ENCODE measurements at places on chromosomes 4 and X.

DNA sequence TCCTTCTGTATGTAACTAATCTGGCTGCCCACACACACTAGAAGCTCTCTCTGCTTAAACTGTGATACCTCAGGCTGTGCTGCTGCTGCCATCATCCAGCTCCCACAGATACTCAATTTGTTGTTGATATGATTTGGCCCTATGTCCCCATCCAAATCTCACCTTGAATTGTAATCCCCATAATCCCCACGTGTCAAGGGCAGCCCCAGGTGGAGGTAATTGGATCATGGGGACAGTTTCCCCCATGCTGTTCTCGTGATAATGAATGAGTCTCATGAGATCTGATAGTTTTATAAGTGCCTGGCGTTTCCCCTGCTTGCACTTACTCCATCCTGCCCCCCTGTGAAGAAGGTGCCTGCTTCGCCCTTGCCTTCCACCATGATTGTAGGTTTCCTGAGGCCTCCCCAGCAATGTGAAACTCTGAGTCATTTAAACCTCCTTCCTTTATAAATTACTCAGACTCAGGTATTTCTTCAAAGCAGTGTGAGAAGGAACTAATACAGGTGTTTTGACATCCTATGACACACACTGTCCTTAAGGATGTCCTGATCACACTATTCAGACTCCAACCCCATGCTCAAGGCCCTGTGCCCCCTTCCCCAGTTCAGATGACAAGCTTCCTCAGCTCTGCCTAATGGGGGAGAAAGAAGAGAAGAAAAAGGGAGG lies 2.9 kb upstream of the ATOH1 start:
- no peak for DNase-seq

GRCh38 chr4:184444215-184444952 lies 30.0 kb downstream of the IRF2 start:
- DNase-seq, result no peak

DNA sequence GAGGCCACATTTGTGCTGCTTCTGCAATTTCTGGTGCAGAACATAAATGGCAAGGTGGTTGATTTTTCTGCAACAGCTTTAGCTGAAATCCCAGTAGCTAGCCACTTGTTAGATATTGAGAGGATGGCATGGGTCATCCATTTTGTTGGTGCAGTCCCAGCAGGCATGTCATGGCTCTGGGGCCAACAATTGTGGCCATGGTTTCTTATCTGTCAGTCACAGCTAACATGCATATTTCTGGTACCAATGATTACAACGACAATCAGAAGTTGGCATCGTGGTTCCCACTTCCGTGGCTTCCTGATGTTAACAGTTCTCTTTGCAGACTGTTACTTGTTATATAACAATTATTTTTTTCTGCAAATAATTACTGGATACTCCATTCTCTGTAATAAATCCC lies 42.8 kb upstream of the PRKG2 start:
- DNase-seq, result no peak

DNA sequence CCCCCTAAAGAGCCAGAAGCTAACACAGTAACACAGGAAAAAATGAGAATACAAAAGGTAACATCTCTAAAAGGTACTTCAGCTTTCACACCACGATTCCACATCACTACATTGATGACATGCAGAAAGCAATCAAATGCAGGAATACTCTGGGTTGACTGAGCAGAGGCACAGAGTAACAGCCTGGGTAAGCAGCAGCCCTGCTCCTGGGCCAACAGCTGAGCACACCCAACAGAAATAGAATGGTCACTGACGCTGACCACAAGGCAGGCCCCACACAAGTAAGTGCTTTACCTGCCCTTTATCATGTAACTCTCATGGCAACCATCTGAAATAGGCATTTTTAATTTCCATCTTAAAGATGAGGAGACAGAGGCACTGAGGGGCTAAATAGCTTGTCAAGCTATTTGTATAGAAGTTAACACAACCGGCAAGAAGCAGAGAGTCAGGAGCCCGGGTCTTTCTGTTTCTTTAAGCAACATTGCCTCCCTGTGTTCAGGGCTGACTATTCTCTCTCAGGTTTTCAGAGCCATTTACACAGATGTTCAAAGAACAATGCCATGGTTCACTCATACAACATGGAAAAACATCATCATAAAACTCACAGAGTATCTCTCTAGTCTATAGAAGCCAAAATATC lies 168.9 kb downstream of the ZNF674 start:
- peak; percentile 33 for DNase-seq

DNA sequence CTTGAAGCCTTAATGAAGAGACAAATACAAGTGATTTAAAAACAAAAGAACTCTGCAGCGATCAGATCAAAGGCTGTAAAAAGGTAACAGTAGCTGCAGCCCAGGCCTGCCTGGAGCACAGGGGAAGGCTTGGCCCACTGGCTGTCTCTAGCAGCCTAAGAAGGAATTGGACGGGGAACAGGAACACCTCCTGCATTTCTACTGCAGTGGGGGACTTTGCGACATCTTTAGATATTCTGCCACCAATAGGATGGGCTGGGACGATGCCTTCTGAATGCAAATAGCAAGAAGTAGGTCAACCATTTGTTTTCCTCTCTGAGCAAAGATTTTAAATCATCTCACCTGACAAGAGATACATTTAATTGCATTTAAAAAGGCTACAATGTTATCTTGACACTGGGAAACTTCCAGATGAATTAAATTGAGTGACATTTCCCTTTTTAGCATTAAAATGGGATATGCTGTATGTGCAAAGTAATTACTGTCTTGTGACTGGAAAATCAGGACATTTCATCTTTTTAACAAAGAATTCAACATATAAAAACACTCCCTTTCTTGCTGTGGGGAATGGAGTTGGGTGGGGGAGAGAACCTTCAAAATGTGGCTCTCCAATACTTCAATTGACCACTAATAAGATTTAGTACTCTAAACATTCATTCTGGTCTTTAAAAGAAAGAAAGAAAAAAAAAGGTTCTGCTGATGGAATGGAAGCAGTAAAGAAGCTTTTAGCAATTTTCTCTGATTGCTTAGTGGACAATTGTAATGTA lies 70.0 kb downstream of the NYX start:
- no peak for DNase-seq

GRCh38 chrX:69278031-69278687 lies 112.9 kb upstream of the PJA1 start:
- DNase-seq, result no peak

DNA sequence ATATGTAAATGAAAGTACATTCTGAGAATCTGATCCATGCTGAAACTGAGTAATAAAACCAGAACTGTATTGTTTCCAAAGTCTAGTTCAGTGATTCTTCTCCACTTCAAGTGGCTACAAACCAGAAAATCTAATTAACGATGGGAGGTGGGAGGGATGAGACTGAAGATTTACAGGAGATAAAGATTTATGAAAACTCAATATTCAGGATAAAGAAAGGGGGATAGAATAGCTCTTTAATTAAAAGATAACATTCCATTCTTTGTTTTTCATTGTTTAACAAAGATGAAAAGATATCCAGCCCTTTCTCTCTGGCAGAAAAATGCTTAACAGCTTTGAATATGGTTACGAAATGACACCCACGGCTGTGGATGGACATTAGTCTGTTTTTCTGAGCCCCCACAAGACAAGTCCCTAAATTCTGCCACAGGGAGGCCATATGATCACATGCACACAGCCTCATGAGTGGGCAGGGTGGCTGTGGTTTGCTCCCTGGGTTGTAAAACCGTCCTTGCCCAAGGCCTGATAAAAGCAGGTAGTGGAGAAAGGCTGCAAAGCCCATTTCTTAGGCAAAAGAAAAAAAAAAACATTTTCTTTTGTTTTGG lies 36.4 kb downstream of the TMEM150C start:
- no peak for DNase-seq

DNA sequence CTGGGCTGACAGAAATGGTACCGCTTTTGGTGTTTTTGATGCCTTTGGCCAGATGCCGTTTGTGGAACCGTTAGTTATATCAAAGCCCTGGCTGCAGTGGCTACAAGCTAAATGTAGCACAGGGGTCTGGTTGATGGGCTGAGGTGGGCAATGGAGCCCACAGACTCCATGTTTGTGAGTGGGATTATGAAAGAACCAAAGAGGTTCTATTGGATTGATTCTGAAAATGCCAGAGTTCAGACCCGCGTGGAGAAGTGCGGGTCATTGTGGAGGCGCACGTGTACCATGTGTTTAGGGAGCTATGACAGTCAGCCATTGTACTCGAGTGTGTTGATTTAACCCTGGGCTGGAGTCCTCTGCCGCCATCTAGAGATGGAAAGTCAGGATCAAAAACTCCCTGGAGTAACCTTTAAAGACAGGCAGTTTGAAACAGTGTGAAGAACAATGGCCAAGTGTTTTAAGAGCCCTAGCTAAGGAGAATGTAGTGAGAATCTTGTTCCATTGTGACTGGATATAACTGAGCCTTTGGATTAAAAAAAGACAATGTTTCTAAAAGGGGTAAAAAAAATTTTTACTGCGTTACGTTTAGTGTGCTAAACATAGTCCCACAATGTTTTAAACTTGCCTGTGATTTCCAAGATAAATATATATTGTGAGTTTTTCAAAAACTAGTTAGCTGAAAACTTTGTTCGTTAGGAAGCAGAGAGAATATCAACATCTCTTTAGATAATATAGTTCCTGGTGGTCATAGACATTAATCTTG lies 12.7 kb downstream of the ART3 start:
- peak; percentile 23 for DNase-seq

DNA sequence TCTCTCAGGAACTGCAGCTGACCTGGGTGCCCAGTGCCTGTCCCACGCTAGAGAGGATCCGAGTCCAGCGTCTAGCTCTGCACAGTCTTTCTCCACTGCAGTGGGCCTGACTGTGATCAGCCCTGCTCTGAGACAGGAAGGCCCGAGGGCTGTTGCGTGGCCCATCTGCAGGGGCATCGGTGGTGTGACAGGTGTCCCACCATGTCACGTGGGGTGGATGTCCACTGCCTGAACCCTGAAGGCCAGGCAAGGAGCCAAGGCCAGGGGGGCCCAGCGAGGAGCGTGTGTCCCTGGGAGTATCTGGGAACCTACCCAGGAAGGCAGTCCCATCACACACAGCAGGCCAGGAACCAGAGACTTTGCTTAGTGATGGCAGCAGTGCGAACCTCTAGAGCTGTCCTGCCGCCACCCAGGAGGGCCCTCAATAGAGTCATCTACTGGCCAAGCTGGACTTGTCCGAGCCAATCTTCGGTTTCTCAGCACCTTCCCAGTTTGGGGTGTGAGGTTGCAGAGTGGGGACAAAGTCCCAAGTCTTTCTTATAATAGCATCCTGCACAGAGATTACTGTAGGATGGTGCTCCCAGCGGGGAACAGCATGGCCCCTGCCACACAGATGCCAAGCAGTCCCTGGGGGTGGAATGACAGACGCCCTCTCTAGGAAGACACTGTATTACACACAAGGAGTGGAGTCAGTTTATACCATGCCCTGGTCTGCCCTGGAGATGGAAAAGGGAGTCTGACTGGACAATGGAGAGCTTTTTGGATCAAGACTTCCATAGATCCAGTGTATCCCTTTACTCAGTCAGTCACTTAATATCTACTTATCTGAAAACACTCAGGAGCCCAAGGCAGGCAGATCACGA lies 38.3 kb downstream of the DCTD start:
- DNase-seq, result no peak

All from HS-27A (cell line).